Stimulated activated CD8-positive, alpha-beta memory T cell treated with anti-CD3 and anti-CD28 coated beads, Interleukin-4, amount 100 ng/mL, for 4 hours (primary cell): ENCODE measurements at places on chromosomes 5 and 9.

GRCh38 chr9:94837404-94837803 is 110.9 kb downstream of the AOPEP start:
- DNase-seq = no peak

DNA sequence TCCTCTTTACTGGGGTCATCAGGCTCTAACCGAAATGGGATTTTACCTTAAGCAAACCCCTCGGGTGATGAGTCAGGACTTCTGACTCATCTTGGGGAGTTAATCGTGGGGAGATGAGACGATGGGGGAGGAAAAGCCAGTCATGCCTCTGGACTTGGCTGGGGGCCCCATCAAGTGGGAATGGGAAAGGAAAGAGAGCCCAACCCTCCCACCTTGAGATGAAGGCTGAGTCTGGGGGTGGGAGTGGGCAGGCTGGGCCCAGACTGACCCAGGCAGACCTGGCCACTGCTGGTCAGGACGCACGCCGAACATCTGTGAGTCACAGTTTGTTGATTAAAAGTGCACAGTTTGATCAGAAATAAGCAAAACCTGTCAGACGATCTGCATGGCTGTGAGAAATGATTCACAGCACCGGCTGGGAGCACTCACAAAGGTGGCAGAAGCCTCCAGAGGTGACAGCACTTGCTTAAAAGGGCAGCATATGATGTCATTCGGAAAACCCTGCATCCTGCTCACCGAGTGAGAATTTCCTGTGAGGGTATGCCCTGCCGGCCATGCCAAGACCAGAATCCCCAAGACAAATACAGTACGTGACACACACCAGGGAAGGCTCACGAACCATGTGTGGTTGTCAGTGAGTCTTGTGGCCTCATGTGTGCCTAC is 50.0 kb upstream of the SLC25A51 start:
- peak; percentile 24 for DNase-seq

DNA sequence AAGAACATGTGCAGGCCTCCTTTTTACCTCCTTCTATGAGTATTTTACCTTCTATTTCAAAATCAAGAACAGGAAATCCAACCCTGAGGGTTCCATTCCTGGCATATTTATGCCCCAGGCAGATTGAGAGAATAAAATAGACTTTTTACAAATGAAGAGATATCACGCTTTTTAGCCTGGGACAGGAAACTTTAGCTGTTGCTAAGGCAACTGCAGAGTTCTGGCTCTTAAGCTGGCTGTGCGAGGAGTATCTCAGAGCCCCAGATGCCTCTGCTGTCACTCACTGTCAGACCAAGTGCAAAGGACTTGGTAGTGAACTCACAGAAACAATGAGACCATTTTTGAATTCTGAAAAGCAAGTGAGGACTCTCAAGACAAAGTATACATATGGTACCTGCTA is 69.5 kb upstream of the HSPB3 start:
- DNase-seq = no peak

GRCh38 chr5:120684749-120685415 is 220.8 kb downstream of the PRR16 start:
- no peak for DNase-seq

- no peak for DNase-seq
Observed at GRCh38 chr5:10315824-10316509, 8.3 kb upstream of the CMBL start.
